ENCODE measurements at places on chromosomes 3 and 15. TPM values are rescaled to one million over a fixed set of nuclear protein-coding genes. Genes with fewer than 3 reads are reported as not detected.
A peak's percentile ranks its signal among the peaks of the same experiment; 100 is the strongest.

DNA sequence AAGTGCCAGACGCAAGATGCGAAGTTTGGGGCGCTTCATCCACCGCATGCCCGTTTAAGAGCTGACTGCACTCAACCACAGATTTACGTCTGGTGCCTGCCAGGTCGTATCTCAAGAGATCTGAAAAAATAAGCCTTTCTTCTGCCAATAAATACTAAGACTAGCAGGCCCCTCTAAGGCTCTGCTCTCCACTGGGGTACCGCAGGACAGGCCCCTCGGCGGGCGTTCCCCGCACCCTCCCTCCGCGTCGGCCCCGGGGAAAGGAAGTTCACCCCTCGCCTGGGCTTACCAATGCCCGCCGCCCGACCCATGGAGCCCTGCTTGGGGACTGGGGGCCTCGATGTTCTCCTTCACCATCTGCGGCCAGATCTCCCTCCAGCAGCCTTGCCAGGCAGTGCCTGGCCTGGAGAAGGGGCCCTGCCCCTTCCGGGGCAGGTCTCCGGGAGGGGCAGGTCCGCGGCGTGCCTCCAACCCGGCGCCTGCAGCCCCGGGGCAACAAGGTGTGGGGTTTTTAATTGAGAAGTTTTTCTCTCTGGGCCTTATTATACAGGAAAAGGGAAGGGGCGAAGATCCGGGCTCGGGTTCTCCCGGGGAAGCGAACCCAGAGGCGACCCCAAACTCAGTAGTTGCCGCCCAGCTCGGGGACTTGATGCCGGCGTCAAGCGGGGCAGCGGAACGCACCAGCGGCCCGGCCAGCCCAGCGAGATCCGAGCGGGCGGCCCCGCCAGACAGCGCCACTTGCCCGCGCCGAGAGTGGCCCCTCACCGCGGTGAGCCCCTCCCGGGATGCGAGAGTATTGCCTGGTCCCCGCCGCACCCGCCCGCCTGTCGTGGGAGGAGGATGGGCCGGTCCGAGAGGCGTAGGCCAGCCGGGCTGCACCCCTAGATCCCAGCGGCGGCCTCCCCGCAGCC, 735 bp downstream of the GOLGA8B start:
- no peaks in the 10 kb centered on the region for H3K36me3 ChIP-seq
- H3K4me3 ChIP-seq, result peak overlapping the region; percentile 95
- H3K27me3 ChIP-seq, result peaks cover 7% of the 10 kb centered on the region

DNA sequence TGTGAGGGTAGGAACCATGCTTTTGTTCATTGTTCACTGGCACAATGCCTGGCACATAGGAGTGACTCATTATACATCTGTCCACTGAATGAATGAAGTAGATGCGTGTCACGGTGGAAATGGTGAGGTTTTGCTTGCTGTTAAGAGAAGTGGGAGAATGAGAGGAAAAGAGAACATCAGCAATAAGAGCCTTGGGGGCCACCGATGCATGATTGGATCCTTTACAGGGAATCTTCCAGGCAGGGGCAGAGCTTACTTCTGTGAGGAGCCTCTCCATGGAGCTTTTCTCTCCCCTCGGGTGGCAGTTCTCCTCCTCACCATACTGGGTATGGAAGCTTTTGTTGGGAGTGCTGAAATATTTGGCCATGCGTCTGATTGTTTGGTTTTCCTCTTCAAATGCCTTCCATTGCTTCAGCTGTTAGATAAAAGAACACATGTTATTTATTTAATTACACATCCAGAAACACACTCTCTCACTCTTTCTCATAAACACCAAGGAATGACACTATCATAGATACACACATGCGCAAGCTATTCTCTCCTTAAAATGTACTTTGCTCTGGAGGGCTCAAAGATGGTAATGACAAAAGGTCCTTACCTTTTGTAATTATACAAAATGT, 78.9 kb upstream of the GSK3B start:
- no peaks in the 10 kb centered on the region for H3K36me3 ChIP-seq
- no peak overlapping the region for H3K27ac ChIP-seq
- DNase-seq, result no peak
- no peak overlapping the region for H3K4me3 ChIP-seq

GRCh38 chr3:13119471-13120220, 46.4 kb upstream of the IQSEC1 start:
- H3K27me3 ChIP-seq, result no peaks in the 10 kb centered on the region
- H3K36me3 ChIP-seq, result no peaks in the 10 kb centered on the region
- no peak overlapping the region for H3K4me3 ChIP-seq
- no peaks in the 10 kb centered on the region for H3K4me1 ChIP-seq
- DNase-seq, result no peak

- H3K27ac ChIP-seq, result no peak overlapping the region
- no peaks in the 10 kb centered on the region for H3K36me3 ChIP-seq
- no peak overlapping the region for H3K4me3 ChIP-seq
- no peaks in the 10 kb centered on the region for H3K4me1 ChIP-seq
- DNase-seq, result no peak
Measured at GRCh38 chr15:42143866-42144625, 12.4 kb downstream of the PLA2G4F start.

- no peak overlapping the region for H3K4me3 ChIP-seq
- H3K4me1 ChIP-seq, result peaks cover 22% of the 10 kb centered on the region
- no peak overlapping the region for H3K27ac ChIP-seq
- no peak for DNase-seq
- peaks cover 9% of the 10 kb centered on the region for H3K36me3 ChIP-seq
Measured at GRCh38 chr3:153617463-153617862, 455.4 kb downstream of the RAP2B start.

DNA sequence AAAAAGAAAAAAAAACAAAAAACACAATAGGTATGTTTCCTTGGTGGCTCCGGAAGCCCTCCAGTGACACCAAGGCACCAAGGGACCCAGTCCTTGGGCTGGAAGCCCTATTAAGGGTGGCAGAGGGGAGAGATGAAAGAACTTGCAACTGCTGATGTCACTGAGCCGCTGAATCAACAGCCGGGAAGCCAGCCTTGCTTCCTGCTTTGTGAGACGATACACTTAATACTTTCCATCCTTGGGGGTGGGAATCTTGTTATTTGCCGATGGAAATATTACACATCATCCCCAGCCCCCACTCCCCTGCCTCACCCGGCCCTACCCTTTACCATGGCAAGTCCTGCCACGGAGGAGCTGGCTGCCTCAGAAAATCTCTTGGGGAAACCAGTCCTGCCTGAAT, 5.6 kb upstream of the ISLR2 start:
- DNase-seq, result no peak
- no peak overlapping the region for H3K4me3 ChIP-seq
- H3K27me3 ChIP-seq, result peaks cover 77% of the 10 kb centered on the region
- H3K4me1 ChIP-seq, result peaks cover 19% of the 10 kb centered on the region
- H3K27ac ChIP-seq, result no peak overlapping the region

DNA sequence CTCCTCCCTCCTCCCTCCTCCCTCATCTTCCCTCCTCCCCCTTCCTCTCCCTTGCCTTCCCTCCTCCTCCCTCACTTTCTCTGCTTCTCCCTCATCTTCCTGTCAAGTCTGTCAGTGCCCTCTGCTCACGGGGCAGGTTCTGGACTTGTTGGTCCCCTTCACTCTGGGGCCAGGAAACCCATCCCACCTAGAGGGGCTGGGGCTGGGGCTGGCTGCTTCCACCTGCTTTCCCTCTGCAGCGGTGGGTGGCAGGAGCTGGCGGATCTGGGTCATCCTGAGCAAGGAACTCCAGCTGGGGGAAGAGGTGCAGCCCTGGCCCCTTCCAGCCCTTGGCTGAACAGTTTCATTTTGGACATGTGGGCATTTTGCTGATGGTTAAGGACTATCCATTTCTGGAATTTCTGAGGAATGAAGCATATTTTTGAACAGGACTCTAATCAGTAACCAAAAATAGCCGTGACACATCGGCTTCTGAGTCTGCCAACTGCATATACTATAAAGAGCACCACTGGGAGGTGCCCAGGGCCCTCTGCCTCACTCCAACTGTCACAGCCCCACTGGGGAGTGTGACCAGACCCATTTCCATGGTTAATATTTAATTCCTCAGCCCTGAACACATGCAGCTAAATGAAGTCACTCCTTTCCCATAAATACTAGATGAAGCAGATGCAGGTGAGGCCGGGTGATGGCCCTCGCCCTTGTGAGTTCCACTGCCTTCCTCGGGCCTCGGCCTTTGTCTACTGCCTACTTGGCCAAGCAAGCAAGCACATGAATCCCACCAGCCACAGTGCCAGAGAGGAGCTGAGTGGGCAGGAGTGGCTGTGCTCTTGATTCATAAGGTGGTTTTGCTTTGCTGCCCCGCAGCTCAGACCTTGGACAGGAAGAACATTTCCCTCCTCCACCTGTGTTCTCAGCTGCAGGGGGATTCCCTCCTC, 39.8 kb downstream of the CHDH start:
- no peak overlapping the region for H3K4me3 ChIP-seq
- H3K27me3 ChIP-seq, result peaks cover 11% of the 10 kb centered on the region
- no peak for DNase-seq

GRCh38 chr15:77663256-77663655, 30.5 kb upstream of the LINGO1 start:
- no peak for DNase-seq
- H3K27ac ChIP-seq, result no peak overlapping the region
- no peak overlapping the region for H3K4me3 ChIP-seq

The IQCH gene
- 3.7 TPM for total RNA-seq

The GOLGA8R gene
- 2.7 TPM for total RNA-seq

DNA sequence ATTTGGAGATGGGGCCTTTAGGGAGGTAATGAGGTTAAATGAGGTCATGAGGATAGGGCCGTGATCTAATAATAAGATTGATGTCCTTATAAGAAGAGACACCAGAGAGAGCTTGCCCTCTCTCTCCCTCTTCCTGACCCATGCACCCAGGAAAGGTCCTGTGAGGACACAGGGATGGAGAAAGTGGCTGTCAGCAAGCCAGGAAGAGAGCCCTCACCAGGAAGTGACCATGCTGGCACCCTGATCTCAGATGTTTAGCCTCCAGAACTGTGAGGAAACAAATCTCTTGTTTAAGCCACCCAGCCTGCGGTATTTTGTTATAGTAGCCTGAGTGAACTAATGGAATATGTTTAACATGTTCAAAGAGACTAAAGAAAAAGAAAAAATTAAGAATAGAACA, 15.3 kb upstream of the GNB5 start:
- H3K4me3 ChIP-seq, result no peak overlapping the region
- H3K4me1 ChIP-seq, result no peaks in the 10 kb centered on the region
- no peak overlapping the region for H3K27ac ChIP-seq
- no peaks in the 10 kb centered on the region for H3K36me3 ChIP-seq
- no peak for DNase-seq

DNA sequence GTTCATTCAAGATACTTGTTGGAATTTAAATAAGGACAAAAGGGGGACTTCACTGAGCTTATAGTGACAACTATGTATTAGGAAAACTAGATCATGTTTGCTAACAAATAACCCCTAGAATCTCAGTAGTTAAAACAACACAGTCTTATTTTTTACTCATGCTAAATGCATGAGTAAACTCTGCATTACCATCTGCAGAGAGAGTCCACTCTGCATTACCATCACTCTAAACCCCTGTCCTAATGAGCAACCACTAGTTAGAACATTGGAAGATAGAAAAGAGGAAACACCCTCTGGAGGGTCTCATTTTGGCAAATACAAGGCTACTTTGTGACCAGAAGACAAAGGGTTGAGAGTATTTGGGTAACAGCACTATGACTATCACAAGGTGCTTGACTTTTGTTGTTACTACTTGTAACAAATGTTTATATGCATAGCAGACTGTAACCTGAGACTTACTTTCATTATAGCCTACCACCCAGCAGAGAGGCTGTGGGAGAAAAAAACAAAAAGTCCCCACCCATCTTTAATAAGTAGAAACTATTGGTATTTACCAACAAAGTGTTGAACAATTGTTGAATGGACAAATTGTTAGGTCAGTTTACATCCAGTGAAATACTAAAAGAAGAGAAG, 99.1 kb downstream of the OXSM start:
- no peak overlapping the region for H3K4me3 ChIP-seq
- DNase-seq, result no peak
- H3K27me3 ChIP-seq, result peaks cover 10% of the 10 kb centered on the region
- H3K4me1 ChIP-seq, result no peaks in the 10 kb centered on the region
- no peaks in the 10 kb centered on the region for H3K36me3 ChIP-seq

The TUSC2 gene
- 16.2 TPM for total RNA-seq

The RAB8B gene
- 122 TPM for total RNA-seq

The C2CD4A gene
- total RNA-seq, result 0.46 TPM

The TMEM266 gene
- total RNA-seq, result not detected

GRCh38 chr3:187742351-187743171, 2.7 kb downstream of the BCL6 start:
- no peaks in the 10 kb centered on the region for H3K27me3 ChIP-seq
- H3K4me1 ChIP-seq, result peaks cover 45% of the 10 kb centered on the region
- H3K4me3 ChIP-seq, result peak overlapping the region; percentile 95
- peaks cover 17% of the 10 kb centered on the region for H3K36me3 ChIP-seq
- peak overlapping the region; percentile 100 for H3K27ac ChIP-seq

DNA sequence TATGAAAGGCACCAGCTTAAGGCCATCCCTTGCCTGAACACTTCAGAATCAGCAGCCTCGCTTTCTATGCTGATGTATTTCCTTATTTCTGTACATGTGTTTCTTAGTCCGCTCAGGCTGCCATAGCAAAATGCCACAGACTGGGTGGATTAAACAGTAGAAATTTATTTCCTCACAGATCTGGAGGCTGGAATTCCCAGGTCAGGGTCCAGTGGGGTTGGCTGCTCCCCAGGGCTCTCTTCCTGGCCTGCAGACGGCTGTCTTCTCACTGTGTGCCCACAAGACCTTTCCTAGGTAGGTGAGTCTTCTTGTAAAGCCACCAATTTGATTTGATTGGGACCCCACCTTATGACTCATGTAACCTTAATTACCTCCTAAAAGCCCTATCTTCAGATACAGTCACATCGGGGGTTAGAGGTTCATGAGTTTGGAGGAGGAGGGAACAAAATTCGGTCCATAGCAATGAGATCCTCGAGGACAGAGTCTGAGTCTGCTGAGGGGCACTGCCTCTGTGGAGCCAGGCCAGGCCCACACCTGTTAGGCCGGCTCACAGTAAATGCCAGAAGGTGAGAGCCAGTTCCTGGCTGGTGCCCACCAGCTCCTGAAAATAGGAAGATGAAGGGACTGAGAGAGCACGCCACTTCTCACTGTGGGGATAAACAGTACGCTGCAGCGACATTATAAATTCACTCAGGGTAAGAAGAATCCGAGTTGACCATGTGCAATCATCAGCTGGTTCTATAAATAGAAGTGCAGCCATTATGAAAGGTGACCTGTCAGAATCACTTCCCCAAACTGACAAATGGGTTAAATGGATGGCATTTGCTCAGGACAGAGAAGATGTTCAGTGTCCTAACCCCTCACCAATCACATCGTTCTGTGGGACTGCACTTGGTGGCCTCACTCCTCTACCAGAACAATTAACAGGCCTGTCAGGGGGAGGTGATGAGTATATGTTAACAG, 41.1 kb downstream of the CTXND1 start:
- no peak overlapping the region for H3K27ac ChIP-seq
- no peaks in the 10 kb centered on the region for H3K36me3 ChIP-seq
- no peak for DNase-seq
- no peaks in the 10 kb centered on the region for H3K4me1 ChIP-seq
- H3K4me3 ChIP-seq, result no peak overlapping the region

DNA sequence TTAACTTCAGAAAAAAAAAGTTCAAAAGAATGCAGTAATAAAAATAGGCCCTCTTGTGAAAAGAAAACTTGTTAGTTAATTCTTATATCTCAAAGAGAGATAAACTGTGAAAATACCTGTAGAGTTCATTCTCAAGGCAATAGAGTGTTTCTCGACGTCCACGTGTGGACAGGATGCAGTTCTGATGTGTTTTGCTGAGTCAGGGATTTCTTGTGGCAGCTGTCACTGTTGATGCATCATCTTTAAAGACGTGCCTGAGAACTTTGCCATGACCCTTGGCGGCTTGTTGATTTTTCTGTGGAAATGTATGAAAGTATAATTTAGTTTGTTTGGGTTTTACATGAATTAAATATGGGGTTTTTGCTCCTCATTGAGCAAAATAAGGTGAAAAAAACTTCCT, 702.2 kb downstream of the NLGN1 start:
- no peaks in the 10 kb centered on the region for H3K36me3 ChIP-seq
- H3K27me3 ChIP-seq, result no peaks in the 10 kb centered on the region

The EFCAB12 gene
- 1.0 TPM for total RNA-seq

The ESYT3 gene
- 1.1 TPM for total RNA-seq
